ENCODE measurements at places on chromosomes 1 and 21.

DNA sequence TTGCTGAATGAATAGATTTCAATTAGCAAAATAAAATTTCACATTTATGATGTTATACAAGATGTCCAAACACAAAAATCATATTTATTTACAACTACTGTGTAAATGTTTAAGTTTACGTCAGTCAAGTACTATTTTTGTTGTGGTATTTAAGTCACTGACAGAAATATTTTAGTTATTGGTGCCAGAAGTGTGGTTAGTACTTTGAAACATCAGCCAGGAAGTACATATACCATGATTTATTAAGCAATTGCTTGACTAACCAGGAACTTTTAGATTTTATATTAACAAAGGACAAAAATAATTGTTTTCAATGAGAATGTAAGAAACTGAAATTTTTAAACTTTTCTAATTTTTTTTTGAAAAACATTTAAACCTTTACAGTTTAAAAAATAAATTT lies 2.4 kb upstream of the FCRL4 start:
- no peak for DNase-seq

DNA sequence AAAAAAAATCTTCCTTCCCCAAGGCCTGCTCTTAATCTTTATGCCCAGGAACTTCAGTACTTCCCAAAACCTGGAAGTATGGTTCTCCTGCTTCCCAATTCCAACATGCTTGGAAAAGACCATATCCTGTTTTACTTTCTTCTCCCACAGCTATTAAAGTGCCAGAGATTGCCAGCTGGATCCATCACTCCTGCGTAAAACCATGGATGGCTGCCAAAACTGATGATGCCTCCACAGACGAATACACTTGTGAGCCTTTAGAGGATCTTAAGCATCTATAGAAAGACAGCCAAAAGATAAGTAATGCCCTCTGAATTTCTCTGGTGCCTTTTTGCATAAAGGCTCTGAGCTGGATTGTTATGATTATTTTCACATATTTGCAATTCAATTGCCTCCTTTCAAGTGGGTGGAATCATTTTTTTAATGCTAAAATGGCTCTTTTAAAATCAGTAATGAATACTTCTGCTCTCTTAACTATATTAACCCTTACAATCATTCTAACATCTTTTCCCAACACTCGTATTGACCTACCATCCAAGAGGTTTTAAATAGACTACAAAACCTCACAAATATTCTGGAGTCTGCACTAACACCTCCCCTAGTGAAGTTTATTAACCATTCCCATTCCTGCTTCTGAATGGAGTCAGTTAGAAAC lies 1807.8 kb downstream of the BRINP3 start:
- no peak for DNase-seq

DNA sequence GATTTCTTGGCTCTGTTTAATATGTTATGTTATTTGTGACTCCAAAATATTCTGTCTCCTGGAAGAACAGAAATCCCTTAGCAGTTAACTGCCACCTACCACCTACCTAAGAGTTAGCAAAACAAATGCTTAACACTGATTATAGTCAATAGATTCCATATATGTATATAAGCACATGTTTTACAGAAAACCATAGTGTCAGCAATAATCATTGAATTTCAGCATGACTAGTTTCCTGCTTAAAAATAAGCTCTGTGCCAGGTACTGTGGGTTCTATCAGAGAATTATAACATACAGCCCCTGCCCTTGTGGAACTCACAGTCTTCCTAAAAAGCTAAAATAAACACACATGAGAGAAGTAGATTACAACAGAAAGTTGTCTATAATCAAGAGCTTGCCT lies 561.9 kb upstream of the CAMK1G start:
- no peak for DNase-seq

GRCh38 chr1:227131193-227131592 lies 187.1 kb downstream of the CDC42BPA start:
- no peak for DNase-seq
